ENCODE measurements at places on chromosomes 13 and 19.

DNA sequence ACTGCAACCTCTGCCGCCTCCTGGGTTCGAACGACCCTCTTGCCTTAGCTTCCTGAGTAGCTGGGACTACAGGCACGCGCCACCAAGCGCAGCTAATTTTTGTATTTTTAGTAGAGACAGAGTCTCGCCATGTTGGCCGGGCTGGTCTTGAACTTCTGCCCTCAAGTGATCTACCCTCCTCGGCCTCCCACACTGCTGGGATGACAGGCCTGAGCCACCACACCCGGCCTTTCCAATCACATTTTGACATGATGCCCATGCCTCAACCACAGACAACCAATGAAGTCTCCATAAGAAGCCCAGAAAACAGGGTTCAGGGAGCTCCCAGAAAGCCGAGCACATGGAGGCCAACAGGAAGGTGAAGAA is 11.7 kb downstream of the RAB20 start:
- no peak for DNase-seq
- no peak overlapping the region for H3K27ac ChIP-seq
- no peaks in the 10 kb centered on the region for H3K4me1 ChIP-seq
- H3K27me3 ChIP-seq = no peaks in the 10 kb centered on the region
- H3K36me3 ChIP-seq = no peaks in the 10 kb centered on the region
- no peak overlapping the region for H3K4me3 ChIP-seq

- no peak for DNase-seq
- no peaks in the 10 kb centered on the region for H3K36me3 ChIP-seq
- H3K27ac ChIP-seq = no peak overlapping the region
- peaks cover 1% of the 10 kb centered on the region for H3K4me1 ChIP-seq
These were observed 45.6 kb downstream of the CELF5 start for GRCh38 chr19:3269916-3270671.

GRCh38 chr19:44401139-44402115 is at the start of gene ZNF285:
ZNF285 (minus strand) TSS chr19:44401608; CDS start chr19:44397213, 4,395 bp downstream.
- no peaks in the 10 kb centered on the region for H3K36me3 ChIP-seq
- H3K4me3 ChIP-seq = peak within 1 kb of the TSS; percentile 40
- peak; percentile 80 for DNase-seq

DNA sequence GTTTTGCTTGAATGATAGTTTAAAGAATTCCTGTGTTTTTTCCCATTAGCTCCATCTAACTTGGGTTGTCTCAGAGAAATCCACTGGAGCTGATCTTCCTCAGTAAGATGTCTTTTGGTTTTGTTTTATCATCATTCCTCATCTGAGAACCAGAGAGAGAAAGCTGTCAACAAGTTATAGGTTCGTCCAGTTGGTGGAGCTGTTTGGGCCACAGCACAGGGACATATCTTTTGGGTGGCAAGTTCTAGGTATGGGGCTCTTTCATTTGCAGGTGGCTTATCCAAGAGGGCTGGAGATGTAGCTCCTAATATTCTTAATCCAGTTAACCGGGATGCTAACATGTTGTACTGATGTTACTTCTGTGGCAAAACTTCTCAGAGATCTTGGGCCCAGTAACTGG is 174.2 kb downstream of the KCNRG start:
- no peak for DNase-seq
- no peaks in the 10 kb centered on the region for H3K27me3 ChIP-seq
- no peak overlapping the region for H3K4me3 ChIP-seq
- no peak overlapping the region for H3K27ac ChIP-seq
- H3K36me3 ChIP-seq = no peaks in the 10 kb centered on the region

- no peak overlapping the region for H3K27ac ChIP-seq
- no peak overlapping the region for H3K4me3 ChIP-seq
- H3K27me3 ChIP-seq = no peaks in the 10 kb centered on the region
- DNase-seq = peak; percentile 19
- H3K36me3 ChIP-seq = no peaks in the 10 kb centered on the region
These were observed 232.5 kb downstream of the SLC7A1 start for GRCh38 chr13:29362849-29363604.

GRCh38 chr19:7083076-7083956 is 13.8 kb downstream of the ZNF557 start:
- no peak overlapping the region for H3K4me3 ChIP-seq
- no peaks in the 10 kb centered on the region for H3K27me3 ChIP-seq
- no peak overlapping the region for H3K27ac ChIP-seq
- H3K4me1 ChIP-seq = no peaks in the 10 kb centered on the region
- DNase-seq = no peak
- peaks cover 99% of the 10 kb centered on the region for H3K36me3 ChIP-seq

DNA sequence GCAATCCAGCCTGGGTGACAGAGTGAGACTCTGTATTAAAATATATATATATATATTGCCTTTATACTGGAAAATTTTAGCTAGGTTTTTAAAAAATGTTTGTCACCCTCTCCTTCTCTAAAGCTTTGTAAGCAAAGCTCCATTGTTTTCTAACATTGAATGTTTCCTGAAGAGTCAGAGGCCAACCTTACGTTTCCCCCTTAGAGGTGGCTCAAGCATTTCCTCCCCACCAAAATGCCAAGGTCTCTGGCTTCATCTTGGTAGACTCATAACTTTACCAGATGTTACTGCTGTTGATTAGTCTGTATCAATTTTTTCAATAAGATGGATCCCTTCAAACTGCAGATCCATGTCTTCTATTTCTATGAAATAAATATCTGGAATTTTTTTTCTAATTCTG is 25.2 kb upstream of the IPO5 start:
- no peak overlapping the region for H3K27ac ChIP-seq
- DNase-seq = no peak
- H3K4me1 ChIP-seq = no peaks in the 10 kb centered on the region
- no peak overlapping the region for H3K4me3 ChIP-seq

DNA sequence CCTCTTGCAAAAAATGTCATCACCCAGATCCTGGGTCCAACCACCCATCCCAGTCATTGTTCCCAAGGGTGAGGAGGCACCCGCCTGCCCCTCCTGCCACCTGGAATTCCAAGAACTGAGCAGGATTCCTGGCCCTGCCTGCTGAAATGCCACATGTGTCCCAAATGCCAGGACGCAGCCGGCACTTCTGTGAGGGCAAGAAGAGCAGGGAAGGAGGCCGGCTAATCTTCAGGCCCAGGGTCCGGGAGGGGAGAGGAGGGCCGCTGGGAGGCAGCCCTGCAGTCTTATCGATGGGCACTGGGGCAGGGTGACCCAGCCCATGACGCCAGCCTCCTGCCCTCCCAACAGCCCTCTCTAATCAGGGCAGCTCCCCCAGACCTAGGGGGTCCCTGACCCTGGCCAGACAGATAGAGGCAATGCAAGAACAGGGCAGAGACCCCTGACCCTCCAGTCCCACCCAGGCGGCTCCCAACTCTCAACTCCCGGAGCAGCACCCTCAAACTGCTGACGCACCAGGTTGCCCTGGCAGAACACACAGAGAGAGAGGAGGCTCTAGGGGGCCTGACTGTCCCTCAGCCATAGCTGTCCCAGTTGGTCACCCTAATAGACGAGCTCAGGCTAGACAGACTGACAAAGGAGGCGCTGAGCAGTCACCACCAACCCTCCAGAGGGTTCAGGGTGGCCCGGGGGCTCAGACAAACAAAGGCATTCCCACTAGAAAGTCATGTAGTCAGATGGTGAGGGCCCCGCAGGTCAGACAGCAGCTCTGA is 1.5 kb downstream of the MFSD12 start:
- no peaks in the 10 kb centered on the region for H3K4me1 ChIP-seq
- no peaks in the 10 kb centered on the region for H3K36me3 ChIP-seq
- H3K4me3 ChIP-seq = peak overlapping the region; percentile 93
- no peak overlapping the region for H3K27ac ChIP-seq
